ENCODE measurements at places on chromosomes 2 and 18.
A peak's percentile ranks its signal among the peaks of the same experiment; 100 is the strongest.

DNA sequence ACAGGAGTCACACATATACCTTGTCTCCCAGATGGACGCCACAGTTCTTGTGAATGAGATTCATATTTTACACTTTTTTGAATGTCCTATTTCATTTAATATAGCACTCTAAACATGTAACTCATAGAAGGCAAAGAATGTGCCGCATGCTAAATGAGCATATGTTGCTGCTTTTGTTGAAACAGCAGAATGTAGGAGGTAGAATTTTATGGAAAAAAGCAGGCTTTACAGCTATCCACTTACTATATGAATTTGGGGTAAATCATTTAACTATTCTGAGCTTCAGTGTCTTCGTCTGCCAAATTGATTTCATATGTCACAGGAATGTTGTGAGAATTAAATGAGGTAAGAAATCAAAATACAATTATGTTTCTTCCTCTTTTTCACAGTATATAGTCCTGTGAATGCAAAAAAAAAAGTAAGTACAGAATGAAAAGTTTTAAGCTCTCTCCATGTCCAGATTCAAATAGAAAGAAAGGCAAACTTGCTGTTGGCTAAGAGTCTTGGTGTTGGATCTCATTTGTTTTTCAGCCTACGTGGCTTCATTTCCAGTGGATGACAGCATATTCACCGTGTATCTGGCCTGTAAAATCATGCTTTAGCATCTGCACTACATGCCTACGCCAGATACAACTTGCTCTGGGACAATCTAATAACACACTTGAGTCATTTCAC, 154.7 kb upstream of the CNTNAP5 start:
- H3K4me1 ChIP-seq = no peaks in the 10 kb centered on the region
- DNase-seq = no peak
- no peak overlapping the region for H3K4me3 ChIP-seq
- no peaks in the 10 kb centered on the region for H3K27me3 ChIP-seq
- no peak overlapping the region for H3K27ac ChIP-seq

- H3K27ac ChIP-seq = no peak overlapping the region
- peaks cover 4% of the 10 kb centered on the region for H3K4me1 ChIP-seq
- no peaks in the 10 kb centered on the region for H3K36me3 ChIP-seq
- no peak for DNase-seq
Observed at GRCh38 chr18:46591783-46592391, 65.1 kb downstream of the LOXHD1 start.

DNA sequence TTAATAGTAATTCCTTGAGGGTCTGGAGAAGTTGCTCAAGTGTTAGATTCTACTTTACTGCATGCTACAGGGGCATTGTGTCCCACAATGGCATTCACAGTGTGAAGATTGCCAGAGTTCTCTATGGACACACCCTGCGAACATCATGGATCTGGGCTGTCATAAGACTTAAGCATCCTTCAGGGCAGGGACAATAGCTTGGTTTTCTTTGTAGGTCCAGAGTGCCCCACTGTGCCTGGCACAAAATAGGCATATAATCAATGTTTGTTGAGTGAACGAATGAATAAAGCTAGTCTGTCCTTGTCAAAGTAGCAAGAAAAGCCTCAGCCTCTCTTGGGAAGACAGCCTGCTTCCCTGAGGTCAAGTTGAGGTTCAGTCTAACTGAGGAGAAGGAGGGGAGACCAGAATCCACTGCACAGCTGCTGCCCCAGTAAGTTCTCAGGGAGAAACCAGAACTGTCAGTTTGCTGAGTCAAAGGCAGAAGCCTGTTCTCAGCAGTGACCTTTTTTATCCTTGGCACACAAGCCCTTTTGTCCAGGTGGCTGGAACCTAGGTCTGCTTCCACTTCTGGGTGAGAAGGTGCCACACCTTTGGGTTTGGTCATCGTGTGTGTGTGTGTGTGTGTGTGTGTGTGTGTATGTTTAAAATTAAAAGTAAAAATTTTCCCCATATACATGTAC, 15.0 kb downstream of the INPP4A start:
- H3K27me3 ChIP-seq = no peaks in the 10 kb centered on the region
- no peak for DNase-seq
- H3K4me1 ChIP-seq = peaks cover 90% of the 10 kb centered on the region
- H3K36me3 ChIP-seq = peaks cover 11% of the 10 kb centered on the region

DNA sequence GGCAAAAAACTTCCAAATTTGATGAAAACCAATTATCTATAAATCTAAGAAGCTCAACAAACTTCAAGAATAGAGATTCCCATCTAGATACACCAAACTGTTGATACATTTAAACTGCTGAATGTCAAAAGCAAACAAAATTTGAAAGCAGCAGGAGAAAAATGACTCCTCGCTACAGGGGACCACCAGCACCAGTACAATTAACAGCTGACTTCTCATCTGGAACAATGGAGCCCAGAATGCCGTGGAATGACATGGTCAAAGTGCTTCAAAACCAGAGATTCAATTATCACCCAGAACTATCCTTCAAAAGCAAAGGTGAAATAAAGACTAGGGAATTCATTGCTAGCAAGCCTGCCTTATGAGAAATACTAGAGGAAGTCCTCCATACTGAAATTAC, 11.6 kb downstream of the SRSF7 start:
- H3K4me3 ChIP-seq = no peak overlapping the region
- peaks cover 21% of the 10 kb centered on the region for H3K4me1 ChIP-seq
- H3K27ac ChIP-seq = peak overlapping the region; percentile 49
- H3K27me3 ChIP-seq = no peaks in the 10 kb centered on the region
- no peak for DNase-seq

DNA sequence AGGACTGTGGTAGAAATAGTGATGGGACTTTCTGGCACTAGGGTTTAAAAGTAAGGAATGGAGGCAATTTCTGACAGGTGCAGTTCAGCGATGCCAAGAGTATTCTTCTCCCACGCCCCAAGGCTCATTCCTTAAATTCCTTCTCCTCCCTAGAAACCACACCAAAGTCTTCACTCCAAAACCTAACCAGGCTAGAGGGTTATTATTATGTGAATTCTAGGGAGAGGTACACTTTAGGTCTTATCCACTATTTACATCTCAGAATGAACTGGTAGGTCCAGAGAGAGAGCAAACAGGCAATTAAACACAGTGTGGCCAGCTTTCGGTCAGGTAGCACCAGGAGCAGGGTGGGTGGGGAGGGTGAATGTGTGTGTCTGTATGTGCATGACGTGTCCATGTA, 11.4 kb downstream of the IL1F10 start:
- H3K36me3 ChIP-seq = no peaks in the 10 kb centered on the region
- no peak overlapping the region for H3K4me3 ChIP-seq
- H3K4me1 ChIP-seq = peaks cover 23% of the 10 kb centered on the region
- no peak for DNase-seq
- no peaks in the 10 kb centered on the region for H3K27me3 ChIP-seq

- H3K27me3 ChIP-seq = peaks cover 51% of the 10 kb centered on the region
- peaks cover 11% of the 10 kb centered on the region for H3K4me1 ChIP-seq
- no peaks in the 10 kb centered on the region for H3K36me3 ChIP-seq
- no peak overlapping the region for H3K27ac ChIP-seq
Observed at GRCh38 chr2:25132693-25133092, 35.7 kb downstream of the POMC start.

GRCh38 chr2:124913868-124914267, 888.8 kb downstream of the CNTNAP5 start:
- no peaks in the 10 kb centered on the region for H3K4me1 ChIP-seq
- H3K4me3 ChIP-seq = no peak overlapping the region
- H3K36me3 ChIP-seq = no peaks in the 10 kb centered on the region
- DNase-seq = no peak

GRCh38 chr2:66466433-66466832, 31.5 kb downstream of the MEIS1 start:
- no peak overlapping the region for H3K27ac ChIP-seq
- DNase-seq = no peak
- H3K36me3 ChIP-seq = no peaks in the 10 kb centered on the region
- no peak overlapping the region for H3K4me3 ChIP-seq

DNA sequence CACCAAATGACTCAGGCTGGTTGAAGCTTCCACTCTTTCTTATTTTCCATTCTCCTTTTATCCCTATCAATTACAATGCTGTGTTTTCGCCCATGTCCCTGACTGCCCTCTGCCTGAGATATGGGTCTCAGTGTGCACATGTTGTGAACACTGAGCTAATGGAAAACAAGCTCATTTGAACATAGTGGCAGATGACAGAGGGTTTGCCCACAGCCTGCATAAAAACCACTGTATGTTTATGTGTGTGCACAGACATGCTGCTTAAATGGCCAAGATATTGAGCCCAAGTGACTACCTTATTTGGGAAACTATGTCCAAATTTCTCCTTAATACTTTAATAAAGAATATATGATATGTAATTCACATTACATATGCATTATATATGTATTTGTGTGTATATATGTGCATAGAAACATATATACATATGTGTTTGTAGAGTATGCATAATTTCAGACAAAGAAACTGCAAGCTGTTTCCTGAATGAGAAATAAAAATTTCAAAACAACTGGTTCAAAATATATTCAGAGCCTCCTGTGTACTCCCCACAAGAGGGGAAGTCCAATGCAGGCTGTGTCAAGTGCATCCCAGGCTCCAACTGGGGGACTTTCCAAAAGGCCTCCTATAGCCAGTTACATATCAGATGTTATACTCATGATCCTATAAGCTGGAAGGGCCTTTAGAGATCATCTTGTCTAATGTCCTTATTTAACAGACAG, 92.7 kb upstream of the CD302 start:
- H3K27me3 ChIP-seq = no peaks in the 10 kb centered on the region
- H3K4me1 ChIP-seq = peaks cover 53% of the 10 kb centered on the region
- DNase-seq = no peak
- peaks cover 34% of the 10 kb centered on the region for H3K36me3 ChIP-seq

DNA sequence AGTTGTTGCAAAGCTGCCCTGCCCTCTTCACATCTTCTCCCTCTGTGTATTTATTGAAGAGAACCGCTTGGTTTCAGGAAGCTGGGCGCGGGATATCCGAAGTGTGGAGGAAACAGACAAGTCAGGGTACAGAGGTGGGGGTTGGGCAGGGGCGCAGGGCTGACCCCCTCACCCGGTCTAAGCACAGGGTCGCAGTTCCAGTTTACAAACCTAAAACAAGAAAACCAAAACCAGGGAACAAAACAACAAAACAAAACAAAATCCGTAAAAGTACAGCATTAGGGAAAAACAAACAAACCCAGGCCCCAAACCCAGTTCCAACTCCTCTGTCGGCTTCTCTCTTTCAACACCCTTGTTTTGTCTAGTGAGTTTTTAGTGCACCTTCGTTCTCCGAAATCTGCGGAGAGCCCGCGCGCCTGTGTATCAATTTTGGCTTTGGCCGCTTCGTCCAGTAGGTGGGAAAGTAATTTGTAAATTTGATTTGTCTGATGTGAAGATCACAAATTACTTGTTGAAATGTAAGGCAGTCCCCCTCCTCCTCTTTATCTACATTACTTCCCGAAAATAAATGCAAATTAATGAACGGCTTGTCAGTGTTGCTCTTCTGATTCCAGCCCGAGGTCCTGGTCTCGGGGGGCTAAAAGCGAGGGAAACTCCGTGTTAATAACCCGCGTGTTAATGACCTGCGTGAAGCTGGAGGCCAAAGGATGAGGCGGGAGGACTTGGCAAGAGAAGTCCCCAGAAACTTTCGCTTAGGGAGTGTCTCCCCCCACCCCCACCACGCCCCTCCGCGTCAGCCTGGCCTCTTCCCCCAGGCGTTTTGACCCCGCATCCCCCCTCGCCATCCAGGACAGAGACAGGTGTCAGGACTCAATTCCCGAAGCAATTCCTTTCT, 6.9 kb downstream of the OTX1 start:
- H3K4me1 ChIP-seq = peaks cover 53% of the 10 kb centered on the region
- H3K36me3 ChIP-seq = peaks cover 3% of the 10 kb centered on the region
- H3K4me3 ChIP-seq = peak overlapping the region; percentile 55
- peak; percentile 2 for DNase-seq
- H3K27ac ChIP-seq = no peak overlapping the region
- peaks cover 89% of the 10 kb centered on the region for H3K27me3 ChIP-seq

GRCh38 chr18:76408480-76409067, 86.5 kb downstream of the ZNF516 start:
- H3K27ac ChIP-seq = no peak overlapping the region
- DNase-seq = no peak
- H3K27me3 ChIP-seq = no peaks in the 10 kb centered on the region

Data from activated naive CD8-positive, alpha-beta T cell treated with anti-CD3 and anti-CD28 coated beads, Interleukin-2, amount 50 U/mL, for 24 hours (primary cell).